Hematopoietic multipotent progenitor cell (in vitro differentiated cells): ENCODE measurements at places on chromosomes 11 and 22. TPM values are rescaled to one million over a fixed set of nuclear protein-coding genes. Genes with fewer than 3 reads are reported as not detected.

The TP53AIP1 gene
- total RNA-seq = 0.27 TPM

The OR51E2 gene
- total RNA-seq = under 0.01 TPM

The HBD gene
- total RNA-seq = 77.0 TPM

The KRTAP5-1 gene
- total RNA-seq = not detected

The MSANTD2 gene
- total RNA-seq = 4.0 TPM

The PLEKHA7 gene
- 2.7 TPM for total RNA-seq
